Fibroblast of villous mesenchyme (primary cell): ENCODE measurements at places on chromosomes 16 and 17. TPM values are rescaled to one million over a fixed set of nuclear protein-coding genes. Genes with fewer than 3 reads are reported as not detected.

Gene DNAAF8
- 1.3 and 1.7 TPM in 2 replicates for total RNA-seq

Gene KRTAP9-3
- total RNA-seq, result not detected in 2 replicates

Gene SARM1
- 12.9 and 16.4 TPM in 2 replicates for total RNA-seq

Gene NDRG4
- 8.6 and 15.1 TPM in 2 replicates for total RNA-seq

Gene GNG13
- not detected in 2 replicates for total RNA-seq

Gene TPSG1
- total RNA-seq, result not detected in 2 replicates

Gene KRTAP16-1
- not detected in 2 replicates for total RNA-seq

Gene PDILT
- total RNA-seq, result not detected in 2 replicates
